Caki2 (cell line): ENCODE measurements at places on chromosomes 5 and 9. TPM values are rescaled to one million over a fixed set of nuclear protein-coding genes. Genes with fewer than 3 reads are reported as not detected.

Gene TLX3
- total RNA-seq, result not detected in 2 replicates

DNA sequence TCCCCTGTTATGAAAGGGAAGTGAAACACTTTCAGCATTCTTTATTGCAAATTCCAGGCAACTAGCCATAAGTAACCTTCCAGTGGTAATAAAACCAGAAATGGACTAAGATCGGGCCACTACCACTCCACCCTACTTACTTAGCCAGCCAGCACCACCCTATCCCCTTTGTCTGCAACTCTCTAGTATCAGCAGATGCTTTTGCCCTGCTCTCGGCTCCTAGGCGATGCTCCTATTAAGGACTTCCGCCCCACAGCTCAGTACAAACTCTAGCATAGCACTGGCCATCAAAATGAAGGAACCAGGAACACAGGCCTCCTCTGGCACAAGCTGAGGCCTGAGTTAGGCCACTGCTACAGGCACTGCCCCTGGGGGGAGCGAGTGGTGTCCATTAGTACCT lies 81.2 kb downstream of the GLDC start:
- DNase-seq, result no peak

DNA sequence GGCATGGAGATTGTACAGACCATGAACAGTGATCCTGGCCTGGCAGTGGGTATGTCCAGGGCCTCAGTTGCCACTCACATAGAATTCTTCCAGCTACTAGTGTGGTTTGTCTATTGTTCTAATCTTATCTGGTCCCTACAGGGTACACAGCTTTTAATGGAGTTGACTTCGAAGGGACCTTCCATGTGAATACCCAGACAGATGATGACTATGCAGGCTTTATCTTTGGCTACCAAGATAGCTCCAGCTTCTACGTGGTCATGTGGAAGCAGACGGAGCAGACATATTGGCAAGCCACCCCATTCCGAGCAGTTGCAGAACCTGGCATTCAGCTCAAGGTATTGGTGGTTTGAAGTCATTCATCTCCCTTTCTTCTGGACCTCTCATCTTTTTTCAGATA lies 43.8 kb downstream of the THBS4 start:
- DNase-seq, result no peak

- DNase-seq, result no peak
Observed at GRCh38 chr5:11892832-11893231, 11.4 kb downstream of the CTNND2 start.

DNA sequence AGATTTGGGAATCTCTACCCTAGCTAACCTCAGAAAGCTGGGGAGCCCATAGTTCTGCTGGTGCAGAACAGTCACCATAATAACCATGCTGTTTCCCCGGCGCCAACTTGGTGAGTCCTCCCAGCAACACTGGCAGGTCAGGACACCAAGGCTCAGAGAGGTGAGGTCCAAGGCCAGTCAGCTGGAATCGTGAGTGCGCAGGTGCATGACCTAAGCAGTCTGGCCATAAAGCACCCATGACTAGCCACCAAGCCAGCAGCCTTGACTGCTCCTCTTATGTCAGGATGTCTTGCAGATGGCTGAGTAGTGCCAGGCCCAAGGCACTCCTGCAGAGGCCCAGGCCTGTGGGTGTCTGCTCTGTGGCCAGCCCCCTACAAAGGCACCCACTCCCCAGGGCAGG lies 2.6 kb downstream of the RNF44 start:
- DNase-seq, result peak; percentile 57

- no peak for DNase-seq
Observed at GRCh38 chr5:108578791-108579190, 168.9 kb upstream of the FER start.

Gene SEC16A
- total RNA-seq, result 4.4 and 5.4 TPM in 2 replicates

DNA sequence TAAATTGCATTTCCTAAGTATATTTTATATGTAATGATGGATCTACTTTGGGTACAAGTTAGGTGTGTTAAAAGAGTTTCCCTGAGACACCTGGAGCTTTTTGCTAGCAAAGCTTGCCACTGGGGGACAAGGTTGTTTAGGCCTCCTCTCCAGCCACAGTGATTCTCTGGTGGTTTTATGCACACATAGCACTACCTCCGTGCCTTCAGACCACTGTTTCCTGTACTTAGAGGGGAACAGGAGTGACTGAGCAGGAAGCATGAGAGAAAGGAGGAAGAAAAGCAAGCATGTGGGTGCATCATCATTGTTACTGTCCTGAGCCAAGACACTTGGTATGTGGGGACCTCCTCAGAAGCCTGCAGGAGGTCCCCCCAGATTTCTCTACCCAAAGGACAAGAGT lies 272.1 kb downstream of the RASEF start:
- no peak for DNase-seq
